Endothelial cell of umbilical vein (primary cell): ENCODE measurements at places on chromosomes 4 and X.
A peak's percentile ranks its signal among the peaks of the same experiment; 100 is the strongest.

DNA sequence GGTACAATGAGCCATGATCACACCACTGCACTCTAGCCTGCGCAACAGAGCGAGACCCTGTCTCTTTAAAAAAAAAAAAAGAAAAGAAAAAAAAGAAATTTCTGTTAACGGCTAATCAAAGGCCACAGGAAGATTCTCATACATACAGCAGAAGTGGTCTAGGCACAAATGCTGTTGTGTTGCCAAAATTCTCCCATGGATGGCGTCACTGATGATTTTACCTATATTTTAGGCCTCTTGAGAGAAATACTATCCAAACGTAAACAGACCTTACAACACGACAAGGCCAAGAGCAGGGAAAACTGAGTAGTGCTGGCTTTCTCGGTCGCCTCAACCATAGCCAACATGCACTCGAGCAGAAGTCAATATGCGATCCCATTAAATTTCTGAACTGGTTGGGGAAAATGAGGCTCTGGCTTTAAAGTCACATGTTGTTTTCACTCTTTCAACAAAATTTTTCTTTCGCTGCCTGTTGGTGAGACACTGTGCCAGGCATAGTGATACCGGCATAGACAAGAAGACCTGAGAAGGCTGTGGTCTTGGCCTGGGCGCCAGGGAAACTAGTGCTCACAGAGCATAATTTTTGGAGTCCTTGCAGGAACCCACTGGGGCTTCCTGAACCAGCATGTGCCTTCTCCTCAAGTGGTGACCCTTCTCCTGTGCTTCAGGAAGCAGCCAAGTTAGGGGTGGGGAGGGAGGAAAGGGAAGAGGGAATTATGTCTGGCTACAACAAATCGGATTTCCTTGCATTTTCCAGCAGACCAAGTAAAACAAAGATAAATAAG, 20.6 kb downstream of the SH3KBP1 start:
- peaks cover 18% of the 10 kb centered on the region for H3K4me1 ChIP-seq
- H3K27me3 ChIP-seq, result no peaks in the 10 kb centered on the region
- no peaks in the 10 kb centered on the region for H3K36me3 ChIP-seq
- DNase-seq, result peak; percentile 51
- no peak overlapping the region for H3K4me3 ChIP-seq

GRCh38 chr4:169282429-169283113, 11.8 kb upstream of the SH3RF1 start:
- no peak overlapping the region for H3K4me3 ChIP-seq
- H3K36me3 ChIP-seq, result no peaks in the 10 kb centered on the region
- no peaks in the 10 kb centered on the region for H3K27me3 ChIP-seq
- no peaks in the 10 kb centered on the region for H3K4me1 ChIP-seq

DNA sequence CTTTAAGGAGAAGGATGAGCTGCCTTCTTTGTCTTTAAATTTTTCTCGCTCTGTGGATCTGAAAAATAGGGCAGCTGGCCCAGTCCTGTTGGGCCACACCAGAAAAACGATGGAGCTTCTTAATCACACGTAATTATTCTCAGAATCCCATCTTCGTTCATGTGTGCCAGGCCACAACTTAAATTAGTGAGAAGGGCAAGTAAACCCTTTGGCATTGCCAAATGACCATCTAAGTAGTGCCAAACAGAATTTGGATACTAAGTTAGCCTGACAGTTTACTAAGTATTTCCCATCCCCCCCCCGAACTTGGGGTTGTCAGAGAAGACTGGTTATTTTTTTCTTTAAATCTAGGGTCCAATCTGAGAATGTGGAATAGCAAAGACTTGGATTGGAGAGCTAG, 62.0 kb downstream of the CASP3 start:
- H3K27me3 ChIP-seq, result no peaks in the 10 kb centered on the region
- no peaks in the 10 kb centered on the region for H3K4me1 ChIP-seq
- H3K4me3 ChIP-seq, result no peak overlapping the region
- no peak for DNase-seq
- H3K27ac ChIP-seq, result no peak overlapping the region

DNA sequence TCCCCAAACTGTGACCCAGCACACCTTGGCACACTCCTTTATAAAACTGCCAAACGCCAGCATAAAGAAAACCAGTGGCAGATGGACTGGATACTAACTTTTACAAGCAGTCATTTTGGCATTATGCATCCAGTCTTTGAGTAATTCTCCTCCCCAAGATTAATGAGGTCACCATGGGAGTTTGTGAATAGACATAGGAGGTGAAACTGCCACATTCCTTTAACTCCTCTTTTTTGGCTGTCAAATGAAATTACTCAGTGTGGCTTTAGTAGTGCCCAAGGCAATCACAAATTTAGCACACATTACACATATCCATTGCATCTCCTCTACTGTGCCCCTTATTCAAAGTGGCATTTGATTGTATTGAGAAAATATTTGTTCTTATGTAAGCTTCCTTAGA, 315.3 kb upstream of the FGF13 start:
- DNase-seq, result no peak
- H3K4me1 ChIP-seq, result no peaks in the 10 kb centered on the region

GRCh38 chr4:40118861-40119260, 62.2 kb downstream of the N4BP2 start:
- H3K27ac ChIP-seq, result no peak overlapping the region
- H3K4me3 ChIP-seq, result no peak overlapping the region
- H3K27me3 ChIP-seq, result no peaks in the 10 kb centered on the region
- H3K4me1 ChIP-seq, result peaks cover 21% of the 10 kb centered on the region

DNA sequence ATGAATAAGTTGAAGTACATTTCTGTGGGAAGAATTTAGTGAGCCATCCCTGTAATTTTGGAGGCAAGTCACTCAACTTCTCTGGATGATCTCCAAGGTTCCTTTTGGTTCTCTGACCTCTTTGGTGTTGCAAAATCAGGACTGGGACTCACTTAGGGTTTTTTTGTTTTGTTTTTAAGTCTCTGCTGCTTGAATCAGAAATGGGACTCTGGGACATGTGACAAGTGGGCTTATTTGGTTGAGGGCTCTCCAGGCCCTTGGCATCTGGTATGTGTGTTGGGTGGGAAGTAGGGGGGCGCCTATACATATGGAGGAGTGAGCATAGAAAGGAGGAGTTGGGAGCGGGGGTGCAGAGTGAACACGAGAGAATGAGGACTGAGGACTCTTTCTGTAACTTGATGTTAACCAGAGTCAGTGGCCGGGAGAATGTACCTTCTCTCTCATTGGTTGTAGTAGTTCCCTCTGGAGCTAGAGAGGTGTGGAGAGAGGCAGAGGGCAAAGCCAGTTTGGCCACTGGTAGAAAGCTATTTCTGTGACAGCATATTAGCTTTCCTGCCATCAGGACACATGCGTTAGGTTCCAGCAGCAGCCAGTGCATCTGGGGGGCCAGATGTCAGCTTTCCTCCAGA, 1.9 kb downstream of the ARHGAP10 start:
- peak; percentile 14 for DNase-seq
- no peaks in the 10 kb centered on the region for H3K36me3 ChIP-seq
- H3K4me3 ChIP-seq, result peak overlapping the region; percentile 81

- no peaks in the 10 kb centered on the region for H3K4me1 ChIP-seq
- H3K4me3 ChIP-seq, result no peak overlapping the region
- no peaks in the 10 kb centered on the region for H3K27me3 ChIP-seq
These were observed 28.8 kb upstream of the GRIA3 start for GRCh38 chrX:123155327-123155726.

GRCh38 chr4:69974631-69975030, 9.1 kb upstream of the CSN2 start:
- no peaks in the 10 kb centered on the region for H3K4me1 ChIP-seq
- DNase-seq, result no peak

DNA sequence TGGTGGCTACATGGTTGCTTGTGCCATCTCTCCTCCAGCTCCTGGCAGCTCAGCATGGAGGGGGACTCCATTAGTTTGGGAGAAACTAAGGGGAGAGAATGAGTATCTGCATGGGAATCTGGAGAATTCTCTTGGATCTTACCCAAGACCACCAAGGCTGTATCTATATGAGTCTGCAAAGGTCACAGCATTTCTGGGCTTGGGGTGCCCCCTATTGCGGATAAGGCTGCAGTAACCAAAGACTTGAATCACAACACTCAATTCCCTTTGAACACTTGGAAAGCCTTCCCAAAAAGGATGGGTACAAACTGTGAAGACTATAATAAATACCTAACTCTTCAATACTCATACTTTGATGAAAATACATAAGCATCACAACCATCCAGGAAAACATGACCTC, 623.5 kb upstream of the NR3C2 start:
- no peaks in the 10 kb centered on the region for H3K36me3 ChIP-seq
- no peaks in the 10 kb centered on the region for H3K4me1 ChIP-seq
- H3K27me3 ChIP-seq, result no peaks in the 10 kb centered on the region
- no peak overlapping the region for H3K27ac ChIP-seq
- no peak overlapping the region for H3K4me3 ChIP-seq

GRCh38 chr4:61446941-61447340, 246.8 kb downstream of the ADGRL3 start:
- no peaks in the 10 kb centered on the region for H3K36me3 ChIP-seq
- H3K4me3 ChIP-seq, result no peak overlapping the region
- peaks cover 6% of the 10 kb centered on the region for H3K4me1 ChIP-seq
- no peak for DNase-seq
- no peak overlapping the region for H3K27ac ChIP-seq

DNA sequence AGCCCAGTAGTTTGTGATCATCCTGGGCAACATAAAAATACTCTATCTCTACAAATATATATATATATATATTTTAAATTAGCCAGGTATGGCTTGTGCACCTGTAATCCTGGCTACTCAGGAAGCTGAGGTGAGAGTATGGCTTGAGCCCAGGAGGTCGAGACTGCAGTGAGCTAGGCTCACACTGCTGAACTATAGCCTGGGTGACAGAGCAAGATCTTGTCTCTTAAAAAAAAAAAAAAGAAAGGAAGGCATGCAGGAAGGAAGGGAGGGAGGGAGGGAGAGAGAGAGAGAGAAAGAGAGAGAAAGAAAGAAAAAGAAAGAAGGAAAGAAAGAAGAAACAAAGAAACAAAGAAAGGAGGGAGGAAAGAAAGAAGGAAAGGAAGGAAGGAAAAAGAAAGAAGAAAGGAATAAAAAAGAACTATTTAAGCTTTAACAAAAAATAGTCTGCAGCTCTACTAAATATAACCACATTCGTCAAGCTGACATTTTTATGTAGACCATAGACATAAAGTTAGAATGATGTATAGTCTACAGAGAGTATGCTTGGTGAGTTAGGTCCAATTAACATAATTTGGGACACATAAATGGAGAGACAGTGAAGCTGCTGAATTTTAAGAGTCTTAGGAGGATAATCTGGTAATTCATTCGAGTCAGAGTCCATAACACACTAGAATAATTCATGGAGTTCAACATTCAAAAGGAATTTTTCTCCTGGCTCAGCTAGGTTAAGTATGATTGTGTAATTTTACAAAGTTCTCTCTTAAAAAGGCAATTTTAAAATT, 111.9 kb downstream of the GLRA3 start:
- no peak for DNase-seq
- H3K4me1 ChIP-seq, result no peaks in the 10 kb centered on the region
- no peak overlapping the region for H3K4me3 ChIP-seq
- no peak overlapping the region for H3K27ac ChIP-seq
- no peaks in the 10 kb centered on the region for H3K27me3 ChIP-seq

DNA sequence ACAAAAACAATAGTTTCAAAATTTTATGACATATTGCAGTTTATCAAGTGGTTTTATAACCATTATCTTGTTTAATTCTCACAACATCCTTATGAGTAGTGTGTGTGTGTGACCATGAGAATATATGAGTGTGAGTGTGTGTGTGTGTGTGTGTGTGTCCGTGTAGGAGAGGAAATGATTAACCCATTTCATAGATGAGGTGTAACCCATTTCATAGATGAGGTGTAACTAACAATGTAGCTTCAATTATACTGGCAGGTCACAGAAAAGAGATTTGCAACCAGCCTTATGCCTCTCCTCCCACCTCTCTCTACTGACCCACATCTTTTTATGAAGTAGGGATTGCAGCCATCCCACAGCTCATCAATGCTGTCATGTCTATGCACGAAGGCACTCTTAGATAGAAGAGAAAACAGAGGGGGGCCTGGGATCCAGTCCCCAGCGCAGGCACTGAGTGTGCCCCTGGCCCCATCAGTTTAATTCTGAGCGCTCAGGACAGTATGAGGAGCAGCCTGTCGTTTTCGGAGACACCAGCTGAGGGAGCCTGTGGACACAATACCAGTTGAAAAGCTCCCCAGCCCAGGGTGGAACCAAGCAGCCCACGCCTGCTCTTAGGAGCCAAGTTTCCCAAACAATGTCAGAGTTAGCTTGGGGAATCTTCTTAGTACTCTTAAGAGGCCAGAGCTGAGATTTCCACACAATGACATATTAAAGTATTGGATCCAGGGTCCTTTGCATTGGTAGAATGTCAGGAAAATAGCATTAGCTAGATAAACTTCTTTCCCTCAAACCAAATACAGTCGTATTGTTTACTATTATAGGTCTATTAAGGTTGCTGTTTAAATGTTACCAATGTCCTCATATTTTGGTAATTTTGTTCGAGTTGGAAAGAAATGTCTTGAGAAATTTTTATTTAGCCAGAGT, 88.6 kb downstream of the PALLD start:
- no peaks in the 10 kb centered on the region for H3K27me3 ChIP-seq
- DNase-seq, result peak; percentile 78
- peaks cover 14% of the 10 kb centered on the region for H3K4me1 ChIP-seq
- no peak overlapping the region for H3K4me3 ChIP-seq

GRCh38 chr4:59818656-59819055, 1381.5 kb upstream of the ADGRL3 start:
- H3K4me1 ChIP-seq, result no peaks in the 10 kb centered on the region
- DNase-seq, result peak; percentile 12
- peak overlapping the region; percentile 55 for H3K4me3 ChIP-seq
- H3K27me3 ChIP-seq, result no peaks in the 10 kb centered on the region
- H3K36me3 ChIP-seq, result no peaks in the 10 kb centered on the region

GRCh38 chr4:134382478-134383227, 181.1 kb upstream of the PABPC4L start:
- no peak overlapping the region for H3K27ac ChIP-seq
- H3K27me3 ChIP-seq, result no peaks in the 10 kb centered on the region
- H3K4me1 ChIP-seq, result no peaks in the 10 kb centered on the region
- no peaks in the 10 kb centered on the region for H3K36me3 ChIP-seq
- DNase-seq, result no peak
- H3K4me3 ChIP-seq, result no peak overlapping the region

GRCh38 chr4:80876810-80877209, 153.7 kb upstream of the BMP3 start:
- H3K27me3 ChIP-seq, result no peaks in the 10 kb centered on the region
- no peak for DNase-seq
- H3K4me3 ChIP-seq, result no peak overlapping the region
- no peaks in the 10 kb centered on the region for H3K36me3 ChIP-seq
- H3K4me1 ChIP-seq, result no peaks in the 10 kb centered on the region

DNA sequence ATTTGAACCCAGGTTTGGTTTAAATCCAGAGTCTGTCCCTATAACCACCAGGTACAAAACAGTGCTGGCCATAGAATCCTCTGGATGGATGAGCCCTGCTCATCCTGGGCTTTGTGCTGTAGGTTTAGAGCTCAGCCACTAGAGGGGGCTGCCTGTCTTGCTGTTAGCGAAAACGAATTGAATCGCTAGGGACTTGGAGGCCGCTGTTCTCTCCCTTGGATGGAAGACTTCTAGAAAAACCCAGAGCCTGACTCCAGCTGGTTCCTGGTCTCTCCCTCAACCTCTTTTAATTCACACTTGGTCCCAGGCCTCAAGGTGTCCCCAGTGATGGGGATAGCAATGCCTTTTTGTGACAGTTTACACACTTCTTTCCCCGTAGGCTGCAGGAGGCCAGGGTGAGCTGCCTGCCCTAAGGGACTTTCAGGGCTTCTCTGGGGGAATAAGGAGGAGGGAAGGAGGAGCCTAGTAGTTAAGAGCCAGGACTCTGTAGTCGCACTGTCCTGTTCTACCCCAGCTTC, 8.7 kb downstream of the RIPPLY1 start:
- H3K36me3 ChIP-seq, result no peaks in the 10 kb centered on the region
- peak; percentile 57 for DNase-seq
- peaks cover 16% of the 10 kb centered on the region for H3K4me1 ChIP-seq
